Fibroblast of skin of left biceps (primary cell): ENCODE measurements at places on chromosomes 16 and 17.
A peak's percentile ranks its signal among the peaks of the same experiment; 100 is the strongest.

- no peak for DNase-seq
Measured at GRCh38 chr16:60419859-60420258, 1616.4 kb downstream of the CDH8 start.

DNA sequence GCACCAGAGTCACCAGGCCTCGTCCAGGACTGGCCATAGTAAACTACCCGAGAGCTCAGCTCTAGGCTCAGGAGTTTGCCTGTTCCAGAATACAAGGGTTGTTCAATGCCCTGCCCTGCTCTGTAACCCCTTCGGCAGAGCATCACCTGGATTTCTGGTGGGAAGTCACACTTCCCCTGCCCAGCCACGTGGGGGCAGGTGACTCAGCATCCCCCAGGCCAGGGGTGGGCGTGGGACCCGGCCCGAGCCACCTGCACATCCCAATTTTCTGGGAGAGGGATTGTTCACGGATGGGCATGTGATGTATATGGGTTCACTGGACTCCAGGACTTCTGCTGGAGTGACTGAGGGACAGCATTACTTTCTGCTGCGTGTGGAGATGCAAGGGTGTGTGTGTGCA, 25.8 kb downstream of the COX4I1 start:
- no peak for DNase-seq

- peak; percentile 29 for DNase-seq
Measured at GRCh38 chr17:39271546-39271945, 45.8 kb upstream of the STAC2 start.

DNA sequence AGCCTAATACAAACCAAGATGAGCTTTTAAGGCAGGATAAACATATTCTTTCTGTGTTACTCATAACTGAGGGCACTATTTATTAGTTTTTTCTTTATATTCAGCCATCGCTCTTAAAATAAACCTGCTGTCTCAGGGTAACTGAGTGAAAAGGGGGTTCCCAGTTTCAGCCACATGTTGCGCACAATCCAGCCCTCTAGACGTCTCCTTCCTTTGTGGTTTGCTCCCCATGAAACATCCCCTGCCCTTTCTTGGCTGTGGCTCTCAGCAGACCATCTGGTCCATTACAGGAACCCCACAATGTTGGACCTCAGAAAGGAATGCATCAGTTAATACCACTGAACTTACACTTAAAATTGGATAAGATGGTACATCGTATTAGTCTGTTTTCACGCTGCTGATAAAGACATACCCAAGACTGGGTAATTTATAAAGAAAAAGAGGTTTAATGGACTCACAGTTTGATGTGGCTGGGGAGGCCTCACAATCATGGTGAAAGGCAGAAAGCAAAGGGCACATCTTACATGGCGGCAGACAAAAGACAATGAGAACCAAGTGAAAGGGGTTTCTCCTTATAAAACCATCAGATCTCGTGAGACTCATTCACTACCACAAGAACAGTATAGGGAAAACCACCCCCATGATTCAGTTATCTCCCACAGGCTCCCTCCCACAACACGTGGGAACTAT, 12.6 kb upstream of the IL21R start:
- no peak for DNase-seq

DNA sequence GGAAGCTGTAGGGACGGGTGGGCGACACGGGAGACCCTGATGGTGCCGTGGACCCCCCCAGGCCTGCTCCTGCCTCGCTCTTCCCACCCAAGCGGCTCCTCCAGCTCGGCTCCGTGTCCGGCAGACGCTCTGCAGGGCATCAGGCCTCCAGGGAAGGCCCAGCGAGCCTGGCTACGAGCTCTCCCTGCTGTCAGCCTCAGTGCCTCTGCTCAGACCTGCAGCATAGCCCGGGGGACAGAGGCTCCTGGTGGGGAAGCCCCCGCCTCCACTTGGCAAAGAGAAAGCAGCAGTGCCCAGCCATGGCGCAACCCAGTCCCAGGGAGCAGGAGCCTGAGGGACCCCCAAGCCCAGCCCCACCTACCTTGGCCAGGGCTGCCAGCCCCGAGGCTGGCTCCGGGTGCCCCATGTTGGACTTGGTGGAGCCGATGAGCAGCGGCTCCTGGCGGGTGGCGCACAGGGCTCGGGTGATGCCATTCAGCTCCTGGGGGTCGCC, 5.9 kb downstream of the FASN start:
- DNase-seq, result no peak

GRCh38 chr16:71467810-71468209, 5.8 kb upstream of the ZNF23 start:
- no peak for DNase-seq

DNA sequence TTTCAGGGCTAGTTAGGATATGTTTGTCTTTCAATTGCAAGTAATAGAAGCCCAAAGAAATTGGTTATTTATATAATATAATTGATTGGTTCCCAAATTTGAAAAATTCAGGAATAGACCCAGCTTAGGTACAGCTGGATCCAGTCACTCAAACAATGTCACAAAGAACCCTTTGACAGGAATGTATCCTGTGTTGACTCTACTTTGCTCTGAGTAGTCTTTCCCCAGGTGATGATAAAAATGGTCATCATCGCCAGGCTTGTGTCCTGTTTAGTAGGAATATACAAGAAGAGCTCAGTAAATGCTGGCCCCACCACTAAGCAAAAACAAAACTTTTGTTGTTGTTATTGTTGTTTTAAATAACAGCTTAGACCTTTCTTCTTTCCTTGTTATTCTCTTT, 35.0 kb downstream of the MAPT start:
- no peak for DNase-seq

DNA sequence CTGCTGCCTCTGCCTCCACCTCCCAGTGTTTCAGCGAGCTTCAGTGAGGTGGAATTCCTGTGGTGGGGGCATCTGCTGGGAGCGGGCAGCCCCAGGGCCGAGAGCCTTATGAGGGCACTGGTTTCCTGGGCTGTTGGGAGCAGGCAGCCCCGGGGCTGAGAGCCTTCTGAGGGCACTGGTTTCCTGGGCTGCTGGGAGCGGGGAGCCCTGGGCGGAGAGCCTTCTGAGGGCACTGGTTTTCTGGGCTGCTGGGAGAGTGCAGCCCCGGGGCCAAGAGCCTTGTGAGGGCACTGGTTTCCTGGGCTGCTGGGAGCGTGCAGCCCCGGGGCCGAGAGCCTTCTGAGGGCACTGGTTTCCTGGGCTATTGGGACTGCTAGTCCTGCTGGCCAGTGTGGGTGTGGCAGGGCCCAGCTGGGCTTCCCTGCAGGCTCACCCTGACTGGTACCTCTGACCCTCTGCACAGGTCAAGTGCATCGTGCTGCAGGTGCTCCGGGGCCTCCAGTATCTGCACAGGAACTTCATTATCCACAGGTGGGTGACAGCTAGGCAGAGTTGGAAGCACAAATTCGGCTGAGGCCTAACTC, 5.6 kb downstream of the CDK10 start:
- DNase-seq, result no peak

GRCh38 chr16:84585467-84585866, 32.4 kb downstream of the COTL1 start:
- no peak for DNase-seq

GRCh38 chr16:85338638-85338982, 226.3 kb upstream of the CIBAR2 start:
- no peak for DNase-seq

DNA sequence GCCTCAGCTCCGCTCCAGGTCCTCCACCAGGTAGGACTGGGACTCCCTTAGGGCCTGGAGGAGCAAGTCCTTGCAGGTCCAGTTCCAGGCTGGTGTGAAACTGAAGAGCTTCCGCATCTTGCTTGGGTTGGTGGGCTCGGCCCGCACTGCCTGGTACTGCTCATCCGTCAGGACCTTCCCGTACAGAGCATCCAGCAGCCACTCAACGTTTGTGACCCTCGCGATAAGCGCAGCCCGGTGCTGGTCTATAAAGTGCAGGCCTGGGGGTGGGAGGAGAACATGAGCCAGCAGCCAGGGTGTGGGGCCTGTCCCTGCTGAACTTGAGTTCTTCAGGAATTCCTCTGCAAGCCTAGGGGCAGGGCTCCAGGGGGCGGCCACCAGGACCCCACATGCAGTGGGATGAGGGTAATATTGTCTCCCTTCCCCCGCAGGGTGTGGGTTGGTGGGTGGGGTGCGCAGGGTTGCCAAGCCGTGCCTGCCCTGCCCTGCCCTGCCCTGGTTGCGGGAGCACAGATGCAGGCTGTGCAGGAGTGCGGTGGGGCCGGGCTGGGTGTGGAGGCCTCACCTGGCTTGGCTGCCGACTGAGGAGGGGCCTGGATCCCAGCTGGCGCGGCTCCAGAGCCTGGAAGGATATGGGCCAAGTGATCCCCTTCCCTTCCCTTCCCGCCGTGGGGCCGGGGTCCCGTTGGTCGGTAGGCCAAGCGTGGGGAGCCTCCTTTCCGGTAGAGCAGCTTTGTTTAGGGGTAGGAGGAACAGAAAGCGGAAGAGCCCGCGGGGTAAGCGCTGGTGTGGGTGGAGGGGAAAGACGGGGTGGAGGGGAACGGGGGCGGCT, 762 bp downstream of the PYCARD start:
- no peak for DNase-seq

- DNase-seq, result no peak
Measured at GRCh38 chr16:47359478-47359877, 101.4 kb downstream of the ITFG1 start.

GRCh38 chr17:75265614-75266315, 4.1 kb downstream of the MRPS7 start:
- DNase-seq, result no peak

- DNase-seq, result no peak
Measured at GRCh38 chr16:29307598-29308507, 98.7 kb downstream of the NPIPB11 start.

- no peak for DNase-seq
Measured at GRCh38 chr16:16107839-16108238, 115.5 kb downstream of the ABCC6 start.

- no peak for DNase-seq
Measured at GRCh38 chr17:73865831-73866230, 221.6 kb upstream of the SDK2 start.

GRCh38 chr16:80824623-80825364, 20.4 kb upstream of the CDYL2 start:
- peak; percentile 26 for DNase-seq

DNA sequence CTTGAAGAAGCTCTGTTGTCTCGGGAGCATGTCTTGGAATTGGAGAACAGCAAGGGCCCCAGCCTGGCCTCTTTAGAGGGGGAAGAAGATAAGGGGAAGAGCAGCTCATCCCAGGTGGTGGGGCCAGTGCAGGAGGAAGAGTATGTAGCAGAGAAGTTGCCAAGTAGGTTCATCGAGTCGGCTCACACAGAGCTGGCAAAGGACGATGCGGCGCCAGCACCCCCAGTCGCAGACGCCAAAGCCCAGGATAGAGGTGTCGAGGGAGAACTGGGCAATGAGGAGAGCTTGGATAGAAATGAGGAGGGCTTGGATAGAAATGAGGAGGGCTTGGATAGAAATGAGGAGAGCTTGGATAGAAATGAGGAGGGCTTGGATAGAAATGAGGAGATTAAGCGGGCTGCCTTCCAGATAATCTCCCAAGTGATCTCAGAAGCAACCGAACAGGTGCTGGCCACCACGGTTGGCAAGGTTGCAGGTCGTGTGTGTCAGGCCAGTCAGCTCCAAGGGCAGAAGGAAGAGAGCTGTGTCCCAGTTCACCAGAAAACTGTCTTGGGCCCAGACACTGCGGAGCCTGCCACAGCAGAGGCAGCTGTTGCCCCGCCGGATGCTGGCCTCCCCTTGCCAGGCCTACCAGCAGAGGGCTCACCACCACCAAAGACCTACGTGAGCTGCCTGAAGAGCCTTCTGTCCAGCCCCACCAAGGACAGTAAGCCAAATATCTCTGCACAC, 21.2 kb downstream of the AKAP1 start:
- DNase-seq, result no peak

DNA sequence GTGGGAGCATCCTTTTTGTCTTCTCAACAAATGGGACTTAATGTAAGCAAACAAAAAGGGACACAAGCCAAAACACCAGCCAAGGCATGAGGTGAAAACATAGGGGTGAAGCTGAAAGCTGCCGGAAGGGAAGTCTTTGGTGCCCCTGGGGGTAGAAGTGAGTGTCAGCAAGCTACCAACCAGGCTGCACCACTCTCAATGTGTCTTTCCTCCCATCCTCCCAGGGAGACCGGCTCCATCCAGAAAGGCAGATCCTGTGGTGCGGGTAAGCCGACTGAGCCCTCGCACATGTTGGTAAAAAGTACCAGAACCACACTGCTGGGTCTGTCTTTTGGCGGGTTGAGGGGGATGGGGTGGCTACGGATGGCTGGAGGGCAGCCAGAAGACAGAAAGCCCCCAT, 52.0 kb upstream of the SREBF1 start:
- no peak for DNase-seq

DNA sequence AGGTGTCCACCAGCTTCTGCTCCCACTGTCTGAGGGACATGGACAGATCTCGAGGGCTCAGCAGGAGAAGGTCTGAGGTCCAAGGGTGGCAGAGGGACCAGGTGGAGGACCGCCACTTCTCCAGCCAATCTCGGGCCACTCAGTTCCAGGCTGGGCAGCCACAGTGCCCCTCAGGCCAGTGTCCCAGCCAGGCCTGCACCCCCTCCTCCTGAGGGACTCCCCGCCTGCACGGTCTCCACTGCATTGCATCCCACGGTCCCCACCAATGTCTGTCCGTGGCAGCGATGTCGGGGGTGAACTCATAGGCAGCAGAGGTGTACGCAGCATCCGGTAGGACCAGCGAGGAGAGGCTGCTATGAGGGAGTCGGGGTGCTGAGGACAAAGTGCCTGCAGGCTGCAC, 64.2 kb upstream of the DOC2B start:
- no peak for DNase-seq

- DNase-seq, result no peak
Measured at GRCh38 chr17:48559840-48560817, 15.2 kb upstream of the HOXB2 start.

DNA sequence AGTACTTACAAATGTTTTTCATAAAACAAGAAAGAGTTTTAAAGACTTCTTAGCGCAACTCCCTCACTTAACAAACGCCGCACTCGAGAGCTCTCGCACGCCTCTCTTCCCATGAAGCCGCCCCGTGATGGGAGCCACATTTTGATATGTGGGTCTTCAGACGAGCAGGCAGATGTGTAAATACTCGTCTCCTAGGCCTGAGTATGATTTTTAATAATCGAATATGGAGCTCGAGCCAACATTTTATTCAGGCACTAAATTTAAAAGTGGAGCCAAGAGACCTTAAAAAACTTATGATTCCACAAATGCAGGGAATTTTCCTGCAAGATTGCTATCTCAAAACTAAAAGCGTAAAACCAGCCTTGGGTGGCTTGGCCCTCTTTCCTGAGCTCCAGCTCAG, 55.4 kb downstream of the IRX6 start:
- DNase-seq, result no peak

DNA sequence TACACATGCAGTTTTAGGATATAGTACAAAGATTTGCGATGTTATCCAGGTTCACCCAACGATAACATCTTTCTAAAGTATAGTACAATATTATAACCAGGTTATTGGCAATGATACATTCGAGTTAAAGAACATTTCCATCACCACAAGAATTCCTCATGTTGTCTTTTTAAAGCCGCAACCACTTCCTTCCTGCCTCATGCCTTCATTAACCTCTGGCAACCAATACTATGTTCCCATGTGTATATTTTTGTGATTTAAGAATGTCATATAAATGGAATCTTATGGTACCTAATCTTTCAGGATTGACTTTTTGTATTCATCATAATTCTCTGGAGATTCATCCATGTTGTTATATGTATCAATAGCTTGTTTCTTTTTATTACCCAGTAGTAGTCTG, 1183.2 kb downstream of the CDH11 start:
- peak; percentile 47 for DNase-seq
